ENCODE measurements at places on chromosomes 12 and 14.
A peak's percentile ranks its signal among the peaks of the same experiment; 100 is the strongest.

- DNase-seq, result peak; percentile 41
These were observed 8.5 kb downstream of the RARG start for GRCh38 chr12:53223389-53224060.

GRCh38 chr12:112096070-112096469 lies 12.5 kb downstream of the NAA25 start:
- no peak for DNase-seq

DNA sequence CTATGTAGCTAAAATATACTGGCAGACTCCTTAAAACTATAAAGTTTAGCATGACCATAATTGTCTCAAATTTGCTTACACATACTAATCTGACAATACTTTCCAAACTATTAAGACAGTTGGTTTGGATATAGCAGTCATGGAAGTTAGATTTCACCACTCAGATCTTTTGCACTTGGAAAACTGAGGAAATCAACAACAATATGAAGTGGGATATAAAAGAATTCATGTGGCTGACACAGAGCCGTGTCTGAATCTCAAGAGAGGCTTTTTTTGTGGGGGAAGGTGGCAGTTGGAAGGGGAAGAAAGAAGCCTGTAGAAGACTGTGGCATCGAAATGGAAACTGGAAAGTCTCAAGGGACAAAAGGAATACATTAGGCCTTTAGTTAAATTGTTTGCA lies 166.6 kb upstream of the FLRT2 start:
- DNase-seq, result no peak

DNA sequence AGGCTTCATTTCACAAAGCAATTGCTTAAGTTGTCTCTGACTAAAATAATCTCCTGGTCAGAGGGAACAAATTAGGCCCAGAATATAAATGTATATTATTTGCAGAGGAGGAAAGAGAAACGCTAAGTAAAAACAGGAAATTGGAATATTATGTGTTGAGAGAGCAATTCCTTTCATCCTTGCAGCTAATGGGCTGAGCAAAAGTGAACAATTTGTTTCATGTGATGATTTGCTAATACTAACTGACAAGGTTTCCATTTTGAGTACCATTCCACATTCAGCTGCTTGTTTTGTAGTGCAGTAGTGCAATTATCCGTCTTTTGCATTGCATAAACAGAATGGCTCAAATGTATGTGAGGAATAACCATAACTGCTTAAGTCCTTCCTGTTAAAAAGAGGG lies 103.2 kb downstream of the TPH2 start:
- DNase-seq, result no peak

- DNase-seq, result no peak
These were observed 67.2 kb downstream of the GNS start for GRCh38 chr12:64691795-64692583.

DNA sequence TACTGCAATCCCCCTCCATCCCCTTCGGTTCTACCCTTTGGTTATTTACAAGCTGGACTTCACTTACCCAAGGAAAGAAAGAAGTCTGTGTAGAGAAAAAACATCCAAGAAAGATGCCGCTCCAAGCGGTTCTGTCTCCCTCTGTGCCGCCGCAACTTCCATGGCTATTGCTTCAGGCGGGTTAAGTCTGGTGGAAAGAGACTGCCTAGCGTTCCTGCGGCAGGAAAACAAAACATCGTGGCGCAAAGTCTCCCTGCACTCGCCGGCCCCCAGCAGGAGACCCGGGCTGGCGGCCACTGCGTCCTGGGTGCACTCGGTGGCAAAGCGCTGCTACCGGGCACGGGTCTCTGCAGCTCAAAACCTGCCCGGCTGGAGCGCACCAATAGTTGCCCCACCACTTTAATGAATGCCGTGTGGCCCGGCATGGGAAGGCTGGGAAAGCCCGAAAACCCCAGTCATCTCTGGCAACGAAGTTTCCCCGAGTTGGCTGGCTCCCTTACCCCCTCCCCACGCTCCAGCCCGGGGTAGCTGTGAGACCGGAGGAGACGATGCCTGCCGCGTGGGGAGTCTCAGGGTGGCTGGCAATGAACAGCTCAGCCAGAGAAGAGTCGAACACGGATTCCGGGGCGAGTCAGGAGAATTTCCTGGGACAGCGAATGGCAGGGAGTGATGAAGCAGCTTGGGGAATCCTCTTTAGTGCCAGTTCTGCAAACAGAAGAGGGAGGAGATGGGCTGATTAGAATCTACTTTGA lies 3.5 kb upstream of the KCNK10 start:
- no peak for DNase-seq

DNA sequence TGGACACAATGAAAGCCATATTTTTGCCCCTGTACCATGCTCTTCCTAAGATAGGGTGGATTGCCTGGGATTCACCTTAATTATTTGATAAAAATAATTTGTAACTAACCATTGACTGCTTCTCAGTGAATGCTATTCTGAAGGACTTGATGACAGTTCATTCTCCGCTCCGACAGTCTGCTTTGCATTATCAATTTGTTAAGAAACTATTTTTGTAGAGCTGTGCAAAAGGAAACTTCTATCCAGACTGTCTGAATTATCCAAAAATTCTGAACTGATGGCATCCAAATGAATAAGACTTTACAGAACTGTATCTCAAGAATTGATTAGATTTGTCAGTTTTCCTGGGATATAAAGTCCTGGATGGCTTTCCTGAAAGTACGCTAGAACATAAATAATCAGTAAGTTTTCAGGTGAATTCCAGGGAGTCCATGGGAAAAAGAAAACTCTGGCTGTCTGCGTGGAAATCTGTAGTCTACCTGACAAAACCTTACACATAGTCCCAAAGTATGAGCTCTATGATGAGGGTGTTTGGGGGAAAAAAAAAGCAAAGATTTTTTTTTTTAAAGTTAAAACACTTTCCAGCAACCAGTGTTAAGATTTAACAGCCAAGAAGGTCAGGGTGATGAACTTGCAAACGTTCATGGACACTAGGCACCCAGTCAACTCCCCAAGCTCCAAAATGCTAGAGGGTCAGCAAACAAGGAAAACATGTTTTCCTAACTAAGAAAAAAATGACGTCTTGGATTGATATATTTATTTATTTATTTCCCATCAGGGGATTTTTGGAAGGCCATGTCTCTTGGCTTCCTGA lies 291.1 kb upstream of the TBX3 start:
- no peak for DNase-seq

DNA sequence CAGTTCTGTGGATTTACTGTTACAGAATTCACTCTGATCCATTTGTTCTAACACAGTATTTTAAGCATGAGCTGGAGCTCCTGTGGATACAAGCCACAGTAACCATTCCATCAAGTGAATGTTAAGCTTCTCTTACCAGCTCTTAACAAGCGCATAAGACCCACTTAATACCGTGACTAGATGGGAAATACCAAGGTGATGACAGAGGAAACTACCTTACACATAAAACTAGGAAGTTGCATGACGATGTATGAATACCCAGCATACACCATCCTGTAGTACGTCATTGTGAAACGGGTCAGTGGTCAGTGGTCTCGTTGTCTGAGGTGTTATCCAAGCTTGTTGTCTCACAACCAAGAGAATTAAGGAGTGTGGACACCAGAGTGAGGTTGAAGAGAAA lies 2.0 kb upstream of the GALC start:
- no peak for DNase-seq

GRCh38 chr14:102694530-102695166 lies 82.6 kb upstream of the TRAF3 start:
- DNase-seq, result peak; percentile 7

- no peak for DNase-seq
These were observed 30.3 kb downstream of the BAZ2A start for GRCh38 chr12:56599797-56600196.
